ENCODE measurements at places on chromosomes 4 and X.

DNA sequence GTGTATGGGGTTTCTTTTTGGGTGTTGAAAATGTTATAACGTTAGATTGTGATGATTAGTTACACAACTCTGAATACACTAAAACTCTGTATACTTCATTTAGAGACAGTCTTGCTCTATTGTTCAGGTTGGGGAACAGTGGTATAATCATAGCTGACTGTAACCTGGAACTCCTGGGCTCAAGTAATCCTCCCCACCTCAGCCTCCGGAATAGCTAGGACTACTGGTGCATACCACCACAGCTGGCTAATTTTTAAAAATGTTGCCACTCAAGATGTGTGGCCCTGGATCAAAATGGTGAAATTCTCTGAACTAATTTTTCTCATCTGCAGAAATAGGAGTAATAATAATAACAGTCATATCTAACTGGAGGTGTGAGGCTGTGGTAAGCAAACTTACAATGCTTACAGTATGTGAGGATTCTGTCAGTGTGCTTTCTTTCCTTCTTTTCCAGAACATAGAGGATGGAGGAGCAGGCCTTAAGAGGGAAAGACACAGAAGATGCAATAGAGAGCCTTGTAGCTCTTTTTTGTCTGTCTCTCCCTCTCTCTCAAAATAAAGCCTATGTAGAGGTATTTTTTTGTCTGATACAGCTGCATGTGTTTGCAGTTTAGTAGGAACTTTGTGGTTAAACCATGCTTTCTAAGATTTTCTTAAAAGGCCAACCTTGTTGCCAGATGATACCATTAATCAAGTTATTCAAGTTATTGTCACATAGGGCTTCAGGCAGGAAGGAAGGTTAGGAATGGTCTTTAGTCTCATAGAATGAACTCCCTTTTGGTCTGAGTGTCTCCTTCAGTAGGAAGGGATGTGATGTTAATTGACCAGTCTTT, 7.5 kb downstream of the ADD1 start:
- DNase-seq = no peak

DNA sequence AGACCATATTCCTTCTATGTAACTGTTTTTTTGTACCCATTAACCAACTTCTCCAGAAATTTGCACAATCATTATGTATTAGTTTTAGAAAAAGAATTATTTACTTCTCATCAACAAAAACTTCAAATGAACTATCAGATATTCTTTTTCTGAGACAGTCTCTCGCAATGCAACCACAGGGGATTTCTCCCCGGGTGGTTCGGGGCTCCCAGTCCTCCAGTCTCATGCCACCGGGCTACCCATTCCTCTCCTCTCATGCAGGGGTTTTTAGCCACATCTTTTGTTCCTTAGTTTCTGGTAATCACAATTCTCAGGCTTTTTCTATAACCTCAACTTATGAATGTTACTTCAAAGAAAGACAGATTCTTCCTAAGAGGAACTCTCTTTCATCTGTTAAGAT, 46.6 kb upstream of the CLNK start:
- no peak for DNase-seq

- no peak for DNase-seq
These were observed 951.5 kb upstream of the POU3F4 start for GRCh38 chrX:82556588-82556987.

DNA sequence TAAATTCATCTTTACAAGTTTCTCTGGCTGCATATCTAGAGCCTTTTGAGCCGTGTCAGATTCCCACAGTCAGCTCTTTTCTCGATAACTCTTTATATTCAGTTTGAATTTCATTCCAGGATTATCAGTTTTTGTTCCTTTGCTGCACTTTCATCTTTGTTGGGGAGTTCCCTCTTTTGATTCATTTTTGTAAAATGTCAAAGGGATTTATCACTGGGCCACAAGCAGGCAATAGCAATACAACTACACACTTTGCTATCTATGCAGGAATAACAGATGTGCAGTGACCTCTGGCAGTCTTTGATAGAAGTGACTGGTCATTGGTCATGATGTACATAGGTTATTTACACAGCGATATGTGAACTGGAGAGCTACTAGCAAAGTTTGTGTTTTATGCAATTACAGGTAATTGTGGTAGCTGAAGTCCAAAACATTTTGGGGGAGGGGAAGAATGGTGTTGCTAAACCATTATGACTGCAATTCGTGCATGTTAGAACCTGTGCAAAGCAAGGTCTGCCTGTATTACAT, 43.8 kb downstream of the HPGDS start:
- DNase-seq = no peak

DNA sequence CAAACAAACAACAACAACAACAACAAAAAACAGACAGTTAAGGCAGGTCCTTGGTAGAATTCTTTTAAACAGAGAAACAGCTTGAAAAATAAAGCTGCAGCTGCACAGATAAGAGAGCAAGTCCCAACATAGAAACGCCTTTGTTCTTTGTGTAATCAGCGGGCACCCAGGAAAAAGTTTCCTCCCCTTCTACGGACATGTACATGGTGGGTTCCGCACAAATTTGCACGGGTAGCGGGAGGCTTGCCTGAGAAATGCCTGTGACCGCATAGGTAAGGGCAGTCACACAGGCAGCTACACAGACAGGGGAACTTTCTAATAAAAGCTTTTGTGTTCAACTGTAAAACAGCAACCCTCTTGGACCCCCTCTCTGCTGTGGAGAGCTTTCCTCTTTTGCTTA, 25.7 kb upstream of the CT47A1 start:
- no peak for DNase-seq

DNA sequence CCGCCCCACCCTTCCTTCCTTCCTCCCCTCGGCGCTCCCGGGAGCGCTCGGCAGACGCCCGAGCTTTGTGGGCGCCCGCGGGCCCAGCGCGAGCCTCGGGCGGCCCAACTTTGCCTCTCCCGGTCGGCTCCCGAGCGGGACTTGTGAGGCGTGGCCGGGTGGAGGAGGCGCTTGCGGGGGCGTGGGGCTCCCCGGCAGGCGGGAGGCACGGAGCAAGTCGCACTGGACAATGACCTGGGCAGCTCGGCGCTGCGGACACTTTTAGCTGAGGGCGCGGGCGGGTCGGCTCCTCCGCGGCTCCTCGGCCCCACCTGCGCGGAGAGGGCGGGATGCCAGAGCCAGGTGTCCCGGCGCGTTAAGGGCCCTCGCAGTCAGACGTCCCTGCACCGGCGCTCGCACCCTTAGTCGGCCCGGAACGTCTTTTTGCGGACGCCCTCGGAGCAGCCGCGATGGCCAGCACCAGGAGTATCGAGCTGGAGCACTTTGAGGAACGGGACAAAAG, 385 bp downstream of the DCLK2 start:
- DNase-seq = no peak

GRCh38 chr4:71828470-71828869, 44.6 kb upstream of the GC start:
- DNase-seq = no peak

GRCh38 chrX:154019061-154019621, 561 bp downstream of the IRAK1 start:
- DNase-seq = peak; percentile 35

- DNase-seq = no peak
These were observed 79.7 kb upstream of the PRSS48 start for GRCh38 chr4:151197247-151197646.

DNA sequence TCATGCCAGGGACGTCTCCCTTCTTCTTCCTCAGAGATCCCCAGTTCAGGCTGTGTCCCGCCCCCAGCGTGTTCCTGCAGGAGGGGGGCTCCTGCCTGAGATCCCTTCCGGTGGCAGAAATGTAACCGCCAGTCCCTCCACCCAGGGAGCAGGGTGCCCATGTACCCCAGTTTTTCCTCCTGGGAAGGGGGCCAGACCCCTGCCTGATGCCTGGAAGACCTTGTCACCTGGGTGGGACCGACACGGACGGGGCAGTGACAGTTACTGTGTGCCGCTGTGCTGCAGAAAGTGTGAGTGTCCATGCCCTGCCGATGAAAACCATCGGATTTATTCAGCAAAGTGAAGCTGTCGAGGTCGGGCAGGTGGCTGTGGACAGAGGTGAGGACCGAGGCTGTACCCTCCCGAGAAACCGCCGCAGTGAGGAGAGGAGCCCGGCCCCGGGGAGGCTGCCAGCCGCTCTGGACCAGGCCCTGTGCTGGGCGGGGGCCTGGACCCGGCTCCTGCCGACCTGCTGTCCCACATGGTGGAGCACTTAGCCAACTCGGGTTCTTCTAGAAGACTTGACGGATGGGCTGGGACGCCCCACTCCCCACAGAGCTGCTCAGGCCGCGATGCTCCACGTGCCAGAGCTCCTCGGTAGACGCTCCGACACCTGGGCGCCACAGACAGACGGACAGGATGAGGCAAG, 36.7 kb upstream of the HMX1 start:
- DNase-seq = no peak

GRCh38 chr4:141768954-141769353, 132.6 kb downstream of the IL15 start:
- DNase-seq = no peak
